ENCODE measurements at places on chromosomes 6 and 20. TPM values are rescaled to one million over a fixed set of nuclear protein-coding genes. Genes with fewer than 3 reads are reported as not detected.

DNA sequence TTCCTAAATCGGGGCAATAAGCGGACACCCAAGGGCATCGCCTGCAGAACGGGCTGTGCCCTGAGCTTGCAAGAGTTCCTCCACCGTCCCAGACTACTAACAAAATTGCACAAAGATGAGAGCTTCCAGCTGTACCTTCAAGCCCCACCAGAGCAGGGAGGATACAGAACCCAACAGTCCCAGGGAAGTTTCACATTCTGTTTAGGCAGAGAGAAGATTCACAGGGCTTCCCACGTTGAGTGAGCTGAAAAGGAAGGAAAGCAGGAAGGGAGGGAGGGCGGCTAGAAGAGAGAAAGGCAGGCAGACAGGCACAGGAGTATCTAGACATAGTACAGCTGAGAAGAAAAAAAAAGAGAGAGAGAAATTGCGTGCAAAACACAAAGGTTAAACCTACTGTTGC, 112.6 kb upstream of the AFDN start:
- no peaks in the 10 kb centered on the region for H3K36me3 ChIP-seq
- DNase-seq, result no peak
- H3K27me3 ChIP-seq, result no peaks in the 10 kb centered on the region
- H3K27ac ChIP-seq, result no peak overlapping the region

- H3K27ac ChIP-seq, result no peak overlapping the region
- DNase-seq, result no peak
- H3K4me3 ChIP-seq, result no peak overlapping the region
- H3K36me3 ChIP-seq, result no peaks in the 10 kb centered on the region
These were observed 3.0 kb downstream of the SMPD2 start for GRCh38 chr6:109443425-109443950.

KIFC1 gene
- polyA plus RNA-seq, result 6.6 TPM

MACROD2 gene
- polyA plus RNA-seq, result 2.4 TPM
